ENCODE measurements at places on chromosomes 11 and 22.

- DNase-seq = no peak
These were observed 569.9 kb upstream of the CADM1 start for GRCh38 chr11:116073854-116074837.

DNA sequence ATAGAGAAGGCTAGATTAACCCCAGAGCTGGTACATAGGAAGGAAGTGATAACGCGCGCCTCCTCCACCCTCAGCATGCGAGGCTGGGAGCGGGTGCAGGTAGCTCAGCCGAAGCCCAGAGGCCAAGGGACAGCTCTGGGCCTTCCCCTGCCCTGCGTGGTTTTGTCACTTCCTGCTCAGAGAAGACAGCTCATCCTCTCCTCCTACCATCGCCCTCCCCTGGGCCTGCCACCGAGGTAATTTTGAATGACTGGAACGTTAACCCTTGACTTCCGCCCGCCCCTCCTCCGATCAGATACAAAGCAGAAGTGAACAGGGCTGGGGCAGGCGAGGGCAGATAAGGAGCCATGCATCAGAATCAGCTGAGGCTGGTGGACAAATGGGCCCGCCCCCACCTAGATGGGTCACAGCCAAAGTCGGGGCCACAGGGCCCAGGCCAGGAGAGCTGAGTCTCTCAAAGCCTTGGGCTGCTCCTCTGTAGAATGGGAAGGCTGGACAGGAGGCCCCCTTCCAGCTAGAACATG lies 1.6 kb downstream of the RAC2 start:
- peak; percentile 96 for DNase-seq

DNA sequence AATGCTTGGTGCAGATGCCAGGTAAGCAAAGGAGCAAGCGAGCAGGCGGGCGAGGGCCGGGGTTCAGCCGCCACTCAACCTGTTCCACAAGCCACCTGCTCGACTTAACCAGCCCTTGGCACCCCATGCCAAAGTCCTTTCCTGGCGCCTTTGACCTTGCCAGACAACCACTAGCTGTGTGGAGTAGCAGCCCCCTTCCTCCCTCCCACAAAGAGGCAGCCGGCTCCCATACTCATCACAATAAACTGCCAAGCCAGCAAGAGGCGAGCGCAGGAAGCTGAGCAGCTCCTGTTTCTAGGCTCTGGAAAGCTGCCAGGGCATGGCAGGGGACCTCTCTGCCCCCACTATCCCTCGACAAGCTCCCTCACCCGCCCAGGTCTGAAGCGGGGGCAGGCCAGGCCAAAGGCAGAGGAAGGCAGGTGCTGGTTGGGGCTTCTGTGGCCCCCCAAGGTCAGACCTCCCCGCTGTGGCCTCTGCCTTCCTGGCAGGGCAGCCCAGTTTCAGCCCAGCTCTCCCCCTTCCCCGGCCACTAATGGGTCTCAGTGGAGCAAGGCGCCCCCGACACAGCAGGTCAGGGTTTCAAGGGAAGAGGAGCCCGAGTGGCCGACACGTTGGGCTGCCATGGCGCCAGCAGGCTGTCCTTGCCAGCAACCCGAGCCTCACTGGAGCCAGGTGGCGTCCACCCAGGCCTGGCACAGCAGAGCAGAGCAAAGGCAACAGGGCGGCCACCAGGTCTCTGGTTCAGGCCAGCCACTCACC lies 15.3 kb downstream of the MACROD1 start:
- no peak for DNase-seq

DNA sequence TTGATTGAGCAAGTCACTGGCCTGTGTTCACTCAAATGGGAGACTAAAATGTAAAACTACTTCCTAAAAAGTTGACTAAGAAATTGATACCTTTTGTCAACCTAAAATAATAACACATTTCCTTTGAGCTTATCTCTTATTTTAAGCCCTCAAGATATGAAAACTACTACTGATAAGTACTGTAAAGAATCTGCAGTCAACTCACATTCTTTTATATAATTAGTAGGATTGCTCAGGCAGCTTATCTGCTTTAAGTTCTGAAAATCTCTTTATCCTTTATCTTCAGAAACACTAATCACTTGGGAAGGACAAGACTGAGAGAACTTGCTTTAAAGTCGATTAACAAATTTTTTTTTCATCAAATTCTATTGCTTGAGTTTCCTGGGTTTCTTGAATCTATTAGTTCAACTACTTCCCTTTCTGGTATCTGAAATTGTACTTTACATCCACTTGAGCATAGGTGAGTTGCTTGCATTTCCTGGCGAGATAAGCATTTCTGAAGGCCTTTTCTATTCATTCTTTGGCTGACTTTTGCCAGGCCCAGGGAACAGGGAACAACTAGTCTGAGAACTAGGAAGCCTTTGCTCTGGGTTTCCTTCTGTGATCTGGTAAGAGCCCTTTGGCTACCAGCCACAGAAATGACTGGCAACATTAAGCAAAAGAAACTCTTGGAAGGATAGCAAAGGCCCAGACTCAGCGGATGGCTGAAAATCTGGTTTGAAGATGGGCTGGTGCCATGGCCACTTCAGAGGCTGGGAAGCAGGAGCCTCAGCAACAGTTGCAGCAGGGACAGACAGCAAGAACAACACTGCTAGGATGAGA lies 19.3 kb upstream of the CSRP3 start:
- DNase-seq = no peak

- no peak for DNase-seq
These were observed 385.6 kb downstream of the DCDC1 start for GRCh38 chr11:30983776-30984441.

DNA sequence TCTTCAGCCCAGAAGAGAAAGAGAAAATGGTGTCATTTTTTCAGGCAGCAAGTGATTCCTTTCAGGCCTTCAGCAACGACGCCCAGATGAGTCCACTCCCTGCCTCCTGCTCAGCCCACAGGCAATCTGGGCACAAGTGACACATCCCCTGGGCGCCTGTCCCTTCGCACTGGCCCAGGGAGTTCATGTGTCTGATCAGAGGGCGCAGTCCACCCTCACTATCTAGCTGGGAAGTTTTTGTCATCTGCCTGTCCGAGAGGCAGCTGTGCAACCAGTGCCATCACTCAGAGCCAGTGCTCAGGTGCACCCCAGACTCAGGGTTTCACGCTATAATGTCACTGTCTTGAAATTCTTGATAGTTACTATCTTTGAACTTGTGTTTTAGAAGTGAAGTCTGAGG lies 1.4 kb upstream of the KCNQ1OT1 start:
- no peak for DNase-seq

- no peak for DNase-seq
These were observed 19.6 kb downstream of the TUB start for GRCh38 chr11:8100605-8101004.

- no peak for DNase-seq
These were observed 30.8 kb downstream of the PDGFB start for GRCh38 chr22:39214006-39214382.

- DNase-seq = no peak
These were observed 102.6 kb upstream of the RASSF10 start for GRCh38 chr11:12906501-12906900.

- DNase-seq = peak; percentile 57
These were observed 8.6 kb upstream of the MMP8 start for GRCh38 chr11:102733232-102733875.

DNA sequence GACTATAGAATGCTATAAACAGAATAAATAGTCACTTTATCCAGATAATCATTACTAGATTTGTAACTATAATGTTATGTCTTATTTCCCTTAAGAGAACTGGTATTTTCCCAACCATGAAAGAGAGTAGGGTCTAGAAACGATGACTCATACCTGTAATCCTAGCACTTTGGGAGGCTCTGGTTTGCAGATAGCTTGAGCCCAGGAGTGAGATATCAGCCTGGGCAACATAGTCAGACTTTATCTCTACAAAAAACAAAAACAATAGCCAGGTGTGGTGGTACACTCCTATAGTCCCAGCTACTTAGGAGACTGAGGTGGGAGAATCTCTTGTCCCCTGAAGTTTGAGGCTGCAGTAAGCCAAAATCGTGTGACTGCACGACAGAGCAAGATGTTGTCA lies 30.9 kb downstream of the OR52A5 start:
- no peak for DNase-seq

GRCh38 chr11:120612513-120613263 lies 101.1 kb downstream of the GRIK4 start:
- no peak for DNase-seq
